HFF-Myc (cell line): ENCODE measurements at places on chromosomes 5 and 9.
A peak's percentile ranks its signal among the peaks of the same experiment; 100 is the strongest.

DNA sequence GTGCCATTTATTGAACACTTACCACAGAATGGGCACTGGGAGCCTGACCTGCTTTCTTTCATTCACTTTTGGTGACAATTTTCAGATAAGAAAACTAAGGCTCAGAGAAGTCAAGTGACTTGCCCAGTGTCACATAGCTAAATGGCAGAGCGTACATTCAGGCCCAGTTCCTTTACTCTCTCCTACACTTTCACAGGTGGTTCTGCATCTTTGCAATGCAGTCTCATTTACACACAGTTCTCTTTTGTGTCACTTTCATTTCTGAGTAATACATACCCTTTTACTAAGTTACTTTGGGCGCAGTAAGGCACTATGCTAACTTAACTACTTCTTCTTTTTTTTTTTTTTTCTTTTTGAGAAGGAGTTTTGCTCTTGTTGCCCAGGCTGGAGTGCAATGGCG, 8.3 kb downstream of the NFIL3 start:
- no peak for DNase-seq

GRCh38 chr5:31854181-31855133, 215.5 kb downstream of the PDZD2 start:
- DNase-seq, result no peak

DNA sequence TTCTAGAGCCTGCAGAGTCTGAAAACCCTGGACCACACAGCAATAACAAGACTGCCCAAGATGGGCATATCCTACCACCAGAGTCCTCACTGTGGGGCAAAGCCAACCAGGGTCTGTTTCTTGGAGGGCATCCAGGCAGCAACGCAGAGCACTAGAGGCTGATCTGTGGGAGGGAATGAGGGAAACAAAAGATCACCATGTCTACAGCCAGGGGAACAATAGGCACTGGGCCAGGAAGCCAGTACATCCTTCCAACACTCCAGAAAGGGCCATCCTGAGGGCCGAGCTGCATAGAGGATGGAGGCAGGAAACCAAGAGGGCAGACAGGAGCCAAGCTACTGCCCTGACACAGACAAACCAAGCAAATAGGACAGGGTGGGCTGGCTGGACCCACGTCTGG, 416.1 kb upstream of the IRX4 start:
- no peak for DNase-seq

GRCh38 chr5:38423276-38424147, 132.9 kb downstream of the LIFR start:
- DNase-seq, result no peak

GRCh38 chr5:74355041-74355824, 285.3 kb downstream of the ENC1 start:
- DNase-seq, result no peak

GRCh38 chr9:5489630-5490490, 20.5 kb upstream of the PDCD1LG2 start:
- no peak for DNase-seq

DNA sequence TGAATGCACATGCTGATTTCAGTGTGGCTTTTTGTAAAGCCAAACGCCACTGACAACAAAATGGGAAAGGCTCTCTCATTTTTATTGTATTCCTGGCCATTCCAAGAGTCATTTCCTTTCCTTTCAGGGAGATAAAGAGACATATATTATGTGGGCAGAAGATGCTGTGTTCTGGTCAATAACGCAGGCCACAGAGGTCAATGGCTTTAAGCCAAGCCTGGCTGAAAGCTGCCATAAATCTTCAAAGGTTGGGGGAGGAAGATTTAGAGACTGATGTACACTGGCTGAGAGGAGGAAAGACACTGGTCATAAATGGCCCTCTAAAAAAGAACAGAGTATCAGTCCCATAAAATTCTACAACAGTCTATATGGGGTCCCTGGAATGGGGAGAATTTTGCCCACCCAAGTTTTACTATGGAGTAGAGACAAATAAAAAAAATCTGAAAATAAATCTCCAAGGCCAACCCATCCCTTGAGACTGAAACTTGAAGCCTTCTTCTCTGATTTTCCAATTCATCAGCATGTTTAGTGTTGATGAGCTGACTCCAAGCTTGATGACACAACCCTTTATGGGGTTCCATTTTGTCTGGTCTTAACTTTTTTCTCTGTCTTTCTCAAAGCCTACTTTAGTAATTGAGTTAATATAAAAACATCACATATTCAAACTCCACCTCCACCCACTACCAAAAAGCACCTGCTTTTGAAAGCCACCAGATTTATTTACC, 152.1 kb upstream of the SLC24A2 start:
- no peak for DNase-seq

- no peak for DNase-seq
These were observed 53.1 kb downstream of the TSPAN17 start for GRCh38 chr5:176700239-176700847.

GRCh38 chr9:13911473-13911872, 402.5 kb downstream of the NFIB start:
- no peak for DNase-seq

DNA sequence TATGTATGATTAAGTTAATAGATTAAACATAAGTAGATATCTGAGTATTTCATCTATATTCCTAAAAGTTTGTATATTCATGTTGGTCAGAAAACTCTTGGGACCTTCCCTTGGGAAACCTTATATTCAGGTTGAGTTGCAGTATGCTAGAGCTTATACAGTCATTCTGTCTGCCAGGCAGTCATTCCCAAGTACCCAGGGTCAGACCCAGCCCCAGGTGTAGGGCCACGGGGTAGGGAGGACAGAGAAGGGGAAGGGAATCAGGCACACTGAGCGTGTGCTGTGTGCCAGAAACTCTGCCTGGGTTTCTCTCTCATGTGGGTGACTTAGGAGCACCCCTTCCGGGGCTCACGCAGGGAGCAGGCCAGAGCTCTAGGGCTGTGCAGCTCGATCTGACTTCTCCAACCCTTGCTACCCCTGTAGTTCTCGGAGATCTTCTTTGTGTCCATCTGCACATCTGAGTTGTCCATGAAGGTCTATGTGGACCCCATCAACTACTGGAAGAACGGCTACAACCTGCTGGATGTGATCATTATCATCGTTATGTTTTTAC, 28.2 kb downstream of the CATSPER3 start:
- DNase-seq, result no peak

GRCh38 chr5:573976-574375, 38.2 kb upstream of the CEP72 start:
- no peak for DNase-seq

GRCh38 chr5:43993634-43994351, 390.8 kb downstream of the NNT start:
- DNase-seq, result no peak

DNA sequence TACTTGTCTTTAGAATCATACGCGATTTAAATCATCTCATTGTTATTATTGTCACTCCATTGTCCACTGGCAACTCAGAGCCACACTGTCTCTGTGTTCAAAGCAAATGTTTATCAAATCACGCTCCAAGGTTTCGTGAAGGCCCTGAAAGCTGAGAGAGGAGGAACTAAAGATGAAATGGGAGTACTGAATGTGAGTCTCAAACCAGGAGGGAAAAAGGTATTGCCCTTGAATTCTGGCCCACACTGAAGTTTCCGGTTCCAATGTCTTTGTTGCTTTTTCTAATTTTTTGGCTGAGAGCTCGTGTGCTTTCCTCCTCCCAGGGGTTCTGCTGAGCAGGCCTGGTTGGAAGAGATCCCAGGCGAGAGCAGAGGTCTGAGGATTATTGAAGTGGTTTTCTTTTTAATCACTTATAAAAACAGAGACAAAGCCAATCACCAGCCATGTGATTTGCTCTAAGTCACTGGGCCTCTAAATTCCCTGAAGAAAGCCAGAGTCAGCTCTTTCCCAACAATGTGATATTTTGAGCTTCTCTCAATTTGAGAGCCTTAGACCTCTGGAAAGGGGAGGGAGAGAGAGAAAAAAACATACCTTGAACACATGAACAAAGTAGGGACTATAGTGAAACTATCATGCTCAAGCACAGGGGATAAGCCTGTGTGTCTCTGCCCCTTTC, 420.8 kb upstream of the GRAMD2B start:
- peak; percentile 40 for DNase-seq

- peak; percentile 89 for DNase-seq
These were observed 594.1 kb upstream of the BRINP1 start for GRCh38 chr9:119963258-119963797.

- DNase-seq, result no peak
These were observed 431.6 kb downstream of the IRX1 start for GRCh38 chr5:4027088-4027734.

GRCh38 chr9:93035106-93035660, 23.3 kb upstream of the SUSD3 start:
- DNase-seq, result no peak

DNA sequence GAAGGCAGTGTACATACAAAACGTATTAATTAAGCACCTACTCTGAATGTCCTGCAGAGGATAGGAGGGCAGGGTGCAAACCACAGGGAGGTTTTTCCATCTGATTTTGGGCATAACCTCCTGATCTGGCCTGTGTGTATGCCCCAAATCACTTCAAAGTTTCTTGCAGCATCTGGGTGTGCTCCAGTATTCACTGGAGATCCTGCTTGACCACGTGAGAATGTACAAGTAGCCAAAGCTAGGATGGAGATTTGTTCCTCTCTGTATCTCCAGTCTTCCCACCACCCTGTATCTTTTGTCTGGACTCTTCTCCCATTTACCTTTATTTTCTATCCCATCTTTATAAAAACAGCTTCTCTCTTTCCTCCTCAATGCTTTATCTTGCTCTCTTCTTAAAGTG, 207.7 kb downstream of the FBXL7 start:
- DNase-seq, result no peak

DNA sequence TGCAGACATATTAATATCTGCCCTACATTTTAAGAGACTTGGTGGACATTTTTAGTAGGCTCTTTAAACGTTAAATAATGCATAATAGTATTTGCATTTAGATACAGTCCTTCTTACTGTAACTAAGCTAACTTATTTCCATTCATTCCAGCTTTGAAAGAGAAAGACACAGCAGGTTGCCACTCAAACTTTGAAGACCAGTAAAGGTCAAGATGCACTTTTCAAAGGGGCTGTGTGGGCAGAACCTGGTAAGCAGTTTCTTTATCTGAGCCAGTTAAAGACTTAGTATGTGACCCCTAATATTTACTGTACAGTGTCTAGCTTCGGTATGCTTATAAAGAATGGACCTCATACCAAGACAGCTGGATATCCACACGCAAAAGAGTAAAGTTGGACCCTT, 20.8 kb downstream of the PLGRKT start:
- no peak for DNase-seq

- no peak for DNase-seq
These were observed 84.3 kb upstream of the SLC1A3 start for GRCh38 chr5:36521838-36522745.

DNA sequence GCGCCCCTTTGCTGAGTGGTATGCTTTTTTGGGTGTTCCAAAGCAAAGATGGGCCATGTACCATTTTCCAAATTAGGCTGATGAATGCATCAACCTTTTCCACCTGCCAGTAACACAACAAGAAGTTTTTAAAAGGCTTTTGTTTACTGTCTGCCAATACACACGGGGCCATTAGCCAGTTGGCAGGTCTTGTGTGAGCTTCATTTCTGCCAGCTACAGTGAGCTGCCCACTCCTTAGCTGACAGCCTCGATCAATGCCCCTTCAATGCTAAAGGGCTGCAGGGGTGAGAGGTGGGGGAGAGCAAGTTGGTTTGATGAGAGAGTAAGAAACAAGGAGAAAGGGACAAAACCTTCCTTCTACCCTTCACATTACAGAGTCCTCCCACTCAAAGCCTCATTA, 128.7 kb downstream of the C5orf15 start:
- DNase-seq, result no peak

DNA sequence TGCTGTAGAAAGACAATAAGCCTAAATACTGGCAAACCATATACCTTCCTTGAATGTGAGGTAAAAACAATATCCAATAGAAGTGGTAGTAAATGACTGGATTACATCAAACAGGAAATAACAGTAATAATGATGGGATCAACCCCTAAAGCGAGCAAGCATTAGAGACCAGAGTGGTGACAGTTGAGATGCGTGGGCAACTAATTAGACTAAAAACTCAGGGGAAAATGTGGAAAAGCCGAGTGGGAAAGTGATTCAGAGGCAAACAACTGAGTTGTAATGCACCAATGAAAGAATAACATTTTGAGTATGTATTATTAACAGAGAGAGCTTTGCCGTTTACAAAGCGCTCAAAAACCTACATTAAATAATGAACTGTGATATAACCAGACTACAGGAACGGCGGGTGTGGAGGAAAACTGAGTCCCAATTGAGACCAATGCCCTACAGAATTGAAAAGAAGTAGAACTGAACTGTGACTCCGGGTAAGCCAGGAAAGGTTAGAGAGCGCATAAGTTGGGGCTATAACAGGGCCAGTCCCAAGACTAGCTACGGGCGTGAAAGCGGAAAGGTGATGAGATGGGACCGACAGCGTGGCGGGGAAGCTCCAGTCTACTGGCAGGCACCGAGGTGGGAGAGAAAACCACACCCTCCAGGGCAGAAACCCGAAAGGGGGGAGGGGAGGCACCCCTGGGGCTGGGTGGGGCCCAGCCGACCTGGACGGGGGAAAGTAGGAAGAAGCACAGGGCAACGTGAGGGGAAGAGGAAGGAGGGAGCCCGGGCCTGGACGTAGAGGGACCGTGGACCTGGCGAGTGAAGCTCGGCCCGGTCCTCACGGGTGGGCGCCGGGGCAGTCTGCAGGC, 592 bp downstream of the UBAP2 start:
- no peak for DNase-seq

GRCh38 chr5:1182633-1183423, 18.6 kb upstream of the SLC6A19 start:
- DNase-seq, result no peak

DNA sequence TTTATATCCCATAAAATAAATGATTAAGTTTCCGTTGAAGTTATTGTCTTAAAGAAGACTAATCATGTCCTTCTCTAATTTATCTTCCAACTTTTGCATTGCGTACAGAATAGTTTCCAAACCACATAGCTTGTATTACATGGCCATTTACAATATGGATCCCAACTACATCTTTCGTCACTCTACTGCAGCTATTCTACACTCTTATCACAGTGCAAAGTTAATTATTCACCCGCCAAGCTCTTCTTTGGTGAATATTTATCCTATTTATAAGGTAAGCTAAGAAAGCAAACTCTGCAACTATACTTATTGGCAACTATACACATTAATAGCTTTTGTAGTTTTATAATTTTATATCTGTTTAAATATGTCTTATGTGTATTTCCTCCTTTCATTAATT, 75.9 kb upstream of the ADAMTS19 start:
- no peak for DNase-seq

GRCh38 chr9:115591584-115591984, 473.6 kb upstream of the TNC start:
- peak; percentile 99 for DNase-seq

DNA sequence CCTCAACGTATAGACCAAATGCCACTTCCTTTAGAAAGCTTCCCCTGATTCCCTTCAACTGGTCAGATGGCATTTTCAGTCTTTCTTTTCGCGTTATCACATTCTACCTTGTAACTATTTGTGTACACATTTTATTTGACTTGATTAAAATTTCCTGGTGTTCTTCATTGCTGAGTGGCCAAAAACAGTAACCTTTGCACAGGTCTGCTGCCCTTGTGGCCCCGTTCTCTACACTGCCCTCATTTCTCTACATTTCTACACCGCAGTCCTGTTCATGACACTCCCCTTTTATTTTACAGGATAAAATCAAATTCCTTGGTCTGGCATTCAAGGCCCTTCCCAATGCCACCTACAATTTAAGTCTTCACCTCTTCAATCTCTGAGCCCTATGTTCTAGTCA, 334.2 kb upstream of the SLC30A5 start:
- no peak for DNase-seq

- no peak for DNase-seq
These were observed 27.5 kb upstream of the GNPDA1 start for GRCh38 chr5:142040285-142040684.

GRCh38 chr5:122500245-122501088, 188.4 kb downstream of the SNCAIP start:
- DNase-seq, result peak; percentile 47
